ENCODE measurements at places on chromosomes 16 and 17.

- no peak for DNase-seq
These were observed 6.1 kb upstream of the G6PC1 start for GRCh38 chr17:42894283-42895184.

GRCh38 chr16:88510091-88510994 lies 57.3 kb downstream of the ZFPM1 start:
- DNase-seq: no peak

DNA sequence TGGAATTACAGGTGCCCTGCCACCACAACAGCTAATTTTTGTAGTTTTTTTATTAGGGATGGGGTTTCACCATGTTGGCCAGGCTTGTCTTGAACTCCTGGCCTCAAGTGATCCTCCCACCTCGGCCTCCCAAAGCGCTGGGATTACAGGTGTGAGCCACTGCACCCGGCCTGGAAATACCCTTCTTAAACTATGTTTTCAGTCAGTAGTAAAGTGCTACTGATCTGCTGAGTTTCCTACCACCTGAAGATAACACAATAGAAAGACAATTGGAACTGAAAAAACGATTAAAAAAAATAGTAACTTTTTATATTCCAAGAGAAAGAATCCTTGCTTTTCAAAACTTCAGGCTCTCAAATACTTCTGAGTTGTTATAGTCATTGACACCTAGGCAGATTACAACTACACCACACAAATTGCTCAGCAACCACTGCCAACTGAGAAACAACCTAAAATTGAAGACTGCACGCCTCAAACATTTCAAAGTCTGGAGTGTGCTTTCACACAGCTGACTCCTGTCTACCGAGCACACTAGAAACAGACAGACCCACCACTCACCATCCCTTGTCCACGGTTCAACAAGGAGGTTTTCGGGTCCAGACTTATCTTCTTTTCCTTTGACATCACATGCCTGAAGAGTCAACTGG lies 40.9 kb downstream of the ZZEF1 start:
- no peak for DNase-seq

DNA sequence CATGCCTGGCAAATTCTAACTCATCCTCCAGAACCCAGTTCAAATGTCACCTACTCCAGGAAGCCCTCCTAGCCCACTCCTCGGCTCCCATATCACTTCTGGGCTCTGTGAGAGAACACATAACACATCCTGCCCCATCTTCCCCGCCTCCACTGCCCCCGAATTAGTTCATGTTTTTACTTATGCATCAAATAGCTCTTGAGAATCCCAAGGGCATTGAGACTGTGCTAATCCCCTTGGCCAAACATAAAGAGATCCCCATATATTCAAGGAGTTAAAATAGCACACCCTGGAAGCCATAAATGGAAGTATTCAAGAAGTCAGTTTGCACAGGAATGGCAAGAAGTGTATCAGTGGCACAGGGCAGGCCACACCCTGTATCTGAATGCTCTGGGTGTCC lies 2.0 kb upstream of the CREBBP start:
- DNase-seq: no peak

DNA sequence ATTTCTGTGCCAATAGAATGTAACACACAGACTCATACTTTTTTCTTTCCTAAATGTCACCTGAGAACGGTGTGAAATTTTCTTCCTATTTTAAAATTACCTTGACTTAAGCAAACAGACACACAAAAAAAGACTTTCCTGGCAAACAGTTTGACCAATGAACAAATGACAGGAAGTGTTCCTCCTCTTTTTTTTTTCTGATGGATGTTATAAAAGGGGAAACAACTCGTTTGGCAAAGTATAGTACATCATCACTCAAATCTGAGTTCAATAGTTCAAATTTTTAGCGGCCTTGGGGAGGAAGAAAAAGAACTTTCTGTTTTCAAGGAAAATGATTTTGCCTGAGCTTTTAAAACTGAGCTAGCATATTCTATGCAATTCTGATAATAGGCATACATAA lies 19.8 kb downstream of the HS3ST3A1 start:
- DNase-seq: no peak

DNA sequence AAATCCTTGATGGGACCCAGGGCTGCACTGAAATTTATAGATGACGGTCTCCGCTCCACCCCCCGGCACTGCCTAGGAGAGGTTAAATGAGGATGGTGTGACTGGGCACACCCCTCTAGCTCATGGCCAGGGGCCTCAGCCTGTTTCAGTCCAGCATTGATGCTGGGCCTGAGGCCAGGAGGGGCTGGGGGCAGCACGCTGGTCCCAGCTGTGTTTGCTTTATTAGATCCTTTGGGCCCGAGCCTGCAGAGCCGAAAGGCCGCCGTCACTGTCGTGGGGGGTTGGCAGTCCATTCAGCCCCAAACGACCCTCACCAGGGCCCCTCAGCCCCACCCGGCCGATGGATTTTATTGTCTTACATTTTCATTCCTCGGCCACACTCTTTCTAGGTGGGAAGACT lies 10.8 kb upstream of the DOK4 start:
- DNase-seq: no peak

GRCh38 chr16:84497418-84498222 lies 6.8 kb downstream of the MEAK7 start:
- no peak for DNase-seq

DNA sequence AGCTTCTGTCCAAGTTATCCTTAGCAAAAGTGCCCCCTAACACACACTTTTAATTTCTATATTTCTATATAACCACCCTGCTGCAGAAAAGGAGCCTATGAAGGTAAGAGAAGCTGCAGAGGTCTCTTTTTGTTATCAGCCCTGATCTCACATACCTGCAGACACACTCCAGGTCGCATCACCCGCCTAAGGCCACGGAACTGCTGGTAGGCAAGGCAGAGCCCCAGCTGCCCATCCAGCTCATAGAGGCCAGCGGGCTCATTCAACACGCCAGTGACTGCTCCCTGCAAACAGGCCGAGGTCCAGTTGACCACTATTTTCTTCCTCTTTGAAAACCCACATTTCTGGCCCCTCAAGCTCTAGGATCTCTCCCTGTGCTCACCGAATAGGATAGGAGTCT lies 12.2 kb downstream of the CTC1 start:
- no peak for DNase-seq

DNA sequence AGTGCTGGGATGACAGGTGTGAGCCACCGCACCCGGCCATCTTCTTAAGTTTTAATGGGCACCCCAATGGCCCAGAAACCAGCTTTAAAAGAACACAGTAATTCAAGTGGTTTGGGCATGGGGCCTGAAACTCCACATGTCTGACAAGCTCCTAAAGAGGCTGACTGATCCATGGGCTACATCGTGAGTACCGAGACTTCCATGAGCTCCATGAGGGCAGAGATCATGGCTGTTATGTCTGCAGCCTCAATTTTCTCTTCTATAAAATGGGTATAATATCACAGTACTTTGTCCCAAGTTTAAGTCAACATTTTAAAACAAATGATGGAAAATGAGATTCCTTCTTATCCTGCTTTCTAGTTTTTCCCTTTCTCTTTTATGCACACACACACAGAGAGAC lies 397.6 kb upstream of the MAF start:
- DNase-seq: no peak

Data from hypothalamus (tissue), 51 donors.